ENCODE measurements at places on chromosomes 6 and 20.

- DNase-seq: no peak
Observed at GRCh38 chr20:4736875-4737274, 15.2 kb downstream of the PRND start.

GRCh38 chr20:17612287-17612991 is 42.6 kb downstream of the DSTN start:
- DNase-seq: no peak

- no peak for DNase-seq
Observed at GRCh38 chr6:56220078-56220477, 27.3 kb downstream of the COL21A1 start.

DNA sequence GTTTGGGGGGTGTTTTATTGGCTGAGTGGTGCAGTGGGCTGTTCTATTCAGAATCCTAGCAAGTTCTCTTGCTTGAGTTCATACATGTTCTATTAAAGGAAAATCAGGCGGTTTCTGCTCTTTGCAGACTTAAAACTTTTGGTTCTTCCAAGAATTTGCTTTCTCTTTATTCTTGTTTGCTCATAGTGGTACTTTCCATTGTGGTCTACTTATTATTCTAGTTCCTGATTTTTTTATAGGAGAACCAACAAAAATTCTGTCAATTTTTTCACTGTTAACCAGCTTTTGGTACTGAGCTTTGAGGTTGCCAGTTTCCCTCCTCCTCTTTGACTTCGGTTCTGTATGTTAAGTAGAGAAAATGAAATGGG is 6.7 kb downstream of the AFDN start:
- DNase-seq: no peak

DNA sequence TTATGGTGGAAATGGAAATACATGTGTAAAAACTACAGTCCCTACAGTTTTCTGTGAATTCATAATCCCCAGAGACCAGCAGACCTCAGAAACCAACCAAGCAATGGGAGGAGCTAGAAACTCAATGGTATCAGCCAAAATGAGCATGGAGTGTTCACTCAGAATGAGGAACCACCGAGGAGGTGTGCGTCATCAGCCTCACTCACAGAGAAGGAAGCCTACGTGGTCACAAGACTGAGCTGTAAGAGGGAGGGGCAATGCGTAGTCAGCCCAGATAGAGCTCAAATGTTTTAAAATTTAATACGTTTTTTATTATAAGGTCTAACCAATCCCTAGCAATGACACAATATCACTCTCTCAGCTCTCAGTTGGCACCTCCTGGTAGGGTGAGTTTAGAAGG is 17.4 kb downstream of the MYLK4 start:
- no peak for DNase-seq

All from 8988T (cell line).